Regular cardiac myocyte (primary cell): ENCODE measurements at places on chromosomes 13 and 19. TPM values are rescaled to one million over a fixed set of nuclear protein-coding genes. Genes with fewer than 3 reads are reported as not detected.

NMRK2 gene
- not detected in 2 replicates for total RNA-seq

GSK3A gene
- 9.9 and 15.1 TPM in 2 replicates for total RNA-seq

PLPP2 gene
- total RNA-seq: 5.6 and 9.4 TPM in 2 replicates

CPT1C gene
- total RNA-seq: 13.0 and 15.5 TPM in 2 replicates

A1BG gene
- 6.1 and 14.4 TPM in 2 replicates for total RNA-seq

CBLC gene
- under 0.01 TPM in 2 replicates for total RNA-seq

PSMC4 gene
- total RNA-seq: 76.7 and 176 TPM in 2 replicates

PRX gene
- 0.58 and 1.7 TPM in 2 replicates for total RNA-seq

PSG4 gene
- total RNA-seq: 10.4 and 12.4 TPM in 2 replicates

CYP2A6 gene
- total RNA-seq: not detected in 2 replicates

NAXD gene
- 15.3 and 24.8 TPM in 2 replicates for total RNA-seq

KHSRP gene
- 54.7 and 131 TPM in 2 replicates for total RNA-seq

GPR18 gene
- not detected in 2 replicates for total RNA-seq

MCEMP1 gene
- not detected in 2 replicates for total RNA-seq

RASAL3 gene
- under 0.01 TPM in 2 replicates for total RNA-seq

TOMM40 gene
- 36.9 and 94.9 TPM in 2 replicates for total RNA-seq

WDR83 gene
- total RNA-seq: 9.9 and 11.3 TPM in 2 replicates

CYP2F1 gene
- total RNA-seq: under 0.01 TPM in 1 of 2 replicates, not detected in the other

IGFL2 gene
- 1.1 TPM in 1 of 2 replicates, not detected in the other for total RNA-seq

C13orf46 gene
- 0.28 and 0.38 TPM in 2 replicates for total RNA-seq

POSTN gene
- 564 and 1,285 TPM in 2 replicates for total RNA-seq

EXOC3L2 gene
- 0.28 TPM in 1 of 2 replicates, not detected in the other for total RNA-seq

ZNF154 gene
- 3.1 and 5.1 TPM in 2 replicates for total RNA-seq
